ENCODE measurements at places on chromosomes 1 and 21.

DNA sequence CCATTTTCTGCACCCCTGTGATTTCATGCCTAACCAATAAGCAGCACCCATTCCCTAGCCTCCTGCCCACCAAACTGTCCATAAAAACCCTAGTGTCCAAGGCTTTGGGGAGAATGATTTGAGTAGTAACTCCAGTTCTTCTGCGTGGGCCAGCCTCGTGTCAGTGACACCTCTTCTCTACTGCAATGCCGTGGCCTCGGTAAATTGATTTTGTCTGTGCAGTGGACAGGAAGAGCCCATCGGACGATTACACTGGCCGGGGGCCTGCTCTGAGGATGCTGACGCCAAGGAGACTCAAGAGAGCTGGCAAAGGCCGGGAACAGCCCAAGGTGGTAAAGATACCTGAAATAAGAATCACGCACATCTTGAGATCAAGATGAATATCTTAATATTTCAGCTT is 29.3 kb downstream of the RSPH1 start:
- DNase-seq, result no peak

GRCh38 chr1:230863449-230863848 is 4.9 kb downstream of the C1orf198 start:
- peak; percentile 62 for DNase-seq

GRCh38 chr1:226670073-226670472 is 69.0 kb downstream of the ITPKB start:
- DNase-seq, result no peak

- DNase-seq, result no peak
Observed at GRCh38 chr1:217053676-217054075, 330.4 kb upstream of the ESRRG start.

DNA sequence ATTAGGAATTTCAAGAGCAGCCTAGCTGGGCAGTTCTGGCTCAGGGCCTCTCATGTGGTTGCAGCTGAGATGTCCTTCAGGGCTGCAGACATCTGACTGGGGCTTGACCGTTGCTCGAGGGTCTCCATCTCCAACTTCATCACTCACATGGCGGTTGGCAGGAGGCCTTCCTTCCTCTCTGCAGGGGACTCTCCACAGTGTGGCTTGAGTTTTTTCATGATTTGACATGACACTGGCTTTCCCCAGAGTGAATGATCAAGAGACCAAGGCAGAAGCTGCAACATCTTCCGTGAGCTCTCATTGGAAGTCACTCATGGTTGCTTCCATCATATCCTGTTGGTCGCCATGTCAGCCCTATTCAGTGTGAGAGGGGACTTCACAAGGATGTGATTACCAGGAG is 74.6 kb downstream of the RUNX3 start:
- DNase-seq, result no peak

DNA sequence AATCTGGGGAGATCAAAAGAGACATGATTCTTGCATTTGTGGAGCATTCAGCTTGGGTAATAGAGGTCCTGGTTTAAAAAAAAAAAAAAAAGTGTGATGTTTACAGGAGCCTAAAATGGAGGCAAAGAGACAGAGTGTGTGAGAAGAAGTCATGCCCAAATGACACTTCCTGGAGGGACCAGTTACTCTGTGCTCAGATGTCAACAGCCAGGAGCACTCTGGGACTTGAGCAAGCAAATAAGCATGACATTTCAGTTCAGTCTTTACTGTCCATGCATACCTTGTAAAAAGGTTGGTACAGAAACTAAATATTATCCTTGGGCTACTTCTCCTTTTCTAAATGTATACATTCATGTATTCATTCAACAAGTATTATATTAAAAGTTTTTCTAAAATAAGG is 25.2 kb upstream of the ADGRL2 start:
- no peak for DNase-seq

- DNase-seq, result no peak
Observed at GRCh38 chr1:167479331-167479979, 38.9 kb downstream of the CD247 start.

DNA sequence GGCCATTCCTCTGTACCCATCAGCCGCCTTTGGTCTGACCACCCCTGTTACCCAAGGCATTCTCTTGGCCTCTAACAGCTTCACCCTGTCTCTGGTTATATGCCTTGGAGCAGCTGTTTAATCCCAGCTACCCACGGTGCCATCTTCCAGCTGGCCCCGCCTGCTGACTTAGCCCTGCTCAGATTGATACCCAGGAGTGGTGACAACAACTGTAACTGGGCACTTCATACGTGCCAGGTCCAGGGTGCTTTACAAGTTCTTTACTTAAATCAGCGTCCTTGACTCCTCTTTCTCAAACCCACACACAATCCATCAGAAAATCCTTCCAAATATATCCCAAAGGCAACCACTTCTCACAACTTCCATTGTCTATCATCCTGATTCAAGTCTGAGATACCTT is 37.2 kb upstream of the HMGB4 start:
- DNase-seq, result no peak

Data from GF-D8 (cell line).